ENCODE measurements at places on chromosomes 7 and 10.

GRCh38 chr7:128389085-128389617, 20.6 kb downstream of the IMPDH1 start:
- no peak for DNase-seq

DNA sequence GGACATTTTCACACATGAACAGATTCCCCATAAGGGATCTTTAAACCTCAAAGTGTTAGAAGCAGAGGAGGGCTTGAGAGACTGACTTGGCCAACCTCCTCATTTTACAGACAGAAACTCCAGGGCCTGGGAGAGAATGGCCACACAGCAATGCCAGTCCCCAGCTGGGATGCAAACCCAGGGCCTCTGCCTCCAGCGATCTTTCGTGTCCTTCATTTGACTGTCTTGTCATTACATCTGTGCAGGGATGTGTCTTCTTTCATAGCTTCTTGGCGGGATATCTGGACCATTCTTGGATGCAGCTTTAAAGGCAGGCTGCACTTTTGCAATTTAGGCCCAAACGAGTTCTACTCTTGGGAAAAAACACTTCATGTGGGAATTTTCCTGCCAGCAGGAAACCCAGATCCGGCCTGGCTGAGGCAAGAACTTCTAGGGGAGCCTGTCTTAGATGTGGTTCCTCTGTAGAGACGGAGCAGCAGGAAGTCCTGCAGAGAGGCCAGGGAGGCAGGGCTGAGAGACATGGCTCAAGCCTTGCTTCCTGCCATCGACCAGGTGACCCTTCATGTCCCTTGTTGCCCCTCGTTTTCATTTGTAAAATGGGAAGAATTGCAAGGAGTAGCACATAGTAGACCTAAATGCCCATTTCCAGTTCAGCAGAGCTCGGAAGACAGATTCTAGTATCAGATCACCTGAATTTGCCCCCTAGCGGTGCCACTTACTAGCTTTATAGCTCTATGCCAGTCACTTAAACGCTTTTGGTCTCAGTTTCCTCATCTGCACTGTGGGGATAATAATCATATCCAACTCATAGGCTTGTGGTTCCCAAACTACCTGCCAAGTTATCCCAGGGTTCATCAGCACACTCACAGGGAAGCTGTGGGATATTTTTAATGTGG, 43.9 kb upstream of the SLC29A3 start:
- no peak for DNase-seq

DNA sequence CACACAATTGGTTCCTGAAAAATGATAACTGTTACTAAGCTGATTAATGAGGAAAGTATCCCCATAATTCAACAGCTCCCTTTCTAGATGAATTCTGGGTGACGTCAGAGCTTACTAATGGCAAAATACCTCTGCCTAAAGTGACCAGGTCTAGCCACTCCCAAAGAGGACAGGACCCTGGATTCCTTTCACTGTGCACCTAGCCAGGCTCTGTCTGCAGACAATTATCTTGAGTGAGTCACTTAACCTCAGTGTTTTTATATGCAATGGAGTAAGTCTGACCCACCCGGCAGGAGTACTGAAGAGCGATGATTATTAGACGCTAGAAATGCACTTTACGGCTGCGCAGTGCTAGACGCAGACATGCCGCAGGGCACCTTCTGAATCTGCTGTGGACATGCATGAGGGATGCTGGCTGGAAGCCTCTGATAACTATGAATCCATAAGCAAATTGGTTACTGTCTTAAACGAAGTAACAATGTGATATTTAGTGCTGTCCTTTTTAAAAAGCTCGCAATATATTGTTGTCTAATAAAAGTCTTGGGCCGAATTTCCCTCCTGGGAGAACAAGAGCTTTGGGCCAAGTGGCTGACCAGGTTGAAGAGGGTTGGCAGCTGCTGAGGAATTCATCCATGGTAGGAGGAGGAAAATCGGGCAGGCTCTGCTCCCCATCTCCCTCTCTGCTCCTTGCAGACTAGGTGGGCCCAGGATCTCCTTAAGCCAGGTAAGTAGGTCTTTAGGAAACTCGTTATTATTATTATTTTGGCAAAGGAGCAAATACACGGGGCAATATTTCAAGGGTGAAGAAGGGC, 4.6 kb upstream of the INPP5A start:
- no peak for DNase-seq

DNA sequence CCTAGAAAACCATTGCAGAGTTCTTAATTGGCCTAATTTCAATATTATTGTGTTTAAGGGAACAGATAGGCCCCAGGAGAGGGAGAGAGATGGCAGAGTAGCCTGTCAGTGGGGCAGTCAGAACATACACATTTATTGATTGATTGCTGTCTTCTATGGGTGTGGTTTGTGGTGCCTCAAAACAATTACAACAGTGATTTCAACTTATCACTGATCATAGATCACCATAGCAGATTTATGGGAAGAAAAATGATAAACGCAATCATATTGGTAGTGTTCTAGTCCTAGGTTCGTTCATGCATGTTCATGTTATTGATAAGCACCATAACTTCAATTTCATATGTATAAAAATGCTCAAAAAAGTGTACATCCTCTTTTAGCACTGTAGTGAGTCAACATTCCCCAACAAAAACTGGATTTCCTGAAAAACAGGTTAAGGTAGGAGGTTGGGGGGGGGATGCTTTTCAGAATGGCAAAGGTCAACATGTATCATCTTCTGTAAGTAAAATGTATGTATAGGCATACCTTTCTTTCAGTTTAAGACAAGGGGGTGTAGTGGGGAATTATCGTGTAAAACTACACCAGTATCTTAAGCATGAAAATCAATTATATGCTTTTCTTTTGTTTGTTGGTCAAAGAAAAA, 1.1 kb upstream of the TNKS2 start:
- DNase-seq, result no peak

DNA sequence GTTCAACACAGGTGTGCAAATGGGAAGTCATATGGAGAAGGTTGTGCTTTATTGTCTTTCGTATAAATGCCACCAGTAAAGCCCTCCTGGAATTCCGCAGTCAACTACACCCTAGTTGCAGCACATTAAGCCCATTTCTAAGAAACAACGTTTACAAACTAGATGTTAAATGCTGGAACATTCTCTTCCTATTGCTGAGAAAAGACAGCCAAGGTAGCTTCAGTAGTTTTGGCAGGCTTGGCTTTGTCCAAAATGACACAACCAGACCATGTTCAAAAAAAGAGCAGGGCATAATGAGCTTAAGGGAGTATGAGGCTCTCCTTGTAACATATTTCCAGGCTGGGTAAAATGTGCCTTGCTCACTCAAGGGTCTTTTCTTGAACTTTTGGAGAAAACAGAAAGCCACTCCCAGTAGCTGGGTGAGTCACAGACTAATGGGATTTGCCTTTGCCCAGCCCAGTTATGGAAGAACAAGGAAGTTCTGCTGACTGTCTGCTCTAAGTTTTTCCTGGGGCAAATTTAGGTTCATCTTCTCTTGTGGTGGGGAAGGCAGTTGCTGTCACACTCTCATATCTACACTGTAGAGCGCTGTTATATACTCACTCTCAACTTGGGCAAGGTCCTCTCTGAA, 238.7 kb downstream of the PLXNA4 start:
- no peak for DNase-seq

GRCh38 chr7:127759945-127760421, 108.0 kb downstream of the SND1 start:
- DNase-seq, result no peak

DNA sequence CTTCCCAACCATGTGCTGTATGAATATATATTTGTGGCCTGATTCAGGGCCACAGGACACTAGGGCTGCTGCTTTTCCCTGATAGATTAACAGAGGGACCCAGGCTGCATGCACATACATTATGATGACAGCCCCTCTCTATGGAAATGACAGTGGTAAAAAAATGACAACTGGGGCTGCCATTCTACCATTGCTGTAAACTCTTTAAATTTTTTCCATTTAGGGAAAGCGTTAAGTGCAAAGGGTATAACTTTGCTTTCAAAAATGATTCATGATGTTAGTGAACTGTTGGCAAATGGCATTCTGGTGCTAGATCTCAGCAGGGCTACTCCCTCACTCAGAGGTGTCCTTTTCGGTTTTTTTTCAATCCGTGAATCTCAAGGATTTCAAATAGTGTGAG, 4.2 kb downstream of the CTBP2 start:
- no peak for DNase-seq

DNA sequence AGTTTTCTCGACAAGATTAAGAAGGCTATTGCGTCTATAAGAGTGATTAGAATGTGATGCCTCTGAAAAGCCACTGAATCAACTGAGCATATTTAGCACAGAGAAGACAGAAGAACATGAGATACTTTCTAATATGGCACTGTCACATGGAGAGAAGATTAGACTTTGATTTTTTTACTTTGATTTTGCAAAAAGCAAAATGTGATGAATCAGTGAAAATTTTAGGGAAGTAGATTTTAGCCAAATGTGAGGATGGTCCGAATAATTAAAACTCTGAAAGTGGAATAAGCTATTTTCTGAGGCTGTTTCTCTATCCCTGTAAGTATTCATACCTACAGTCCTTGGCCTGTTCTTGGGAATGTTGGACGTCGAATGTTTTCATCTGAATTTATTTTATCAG, 11.8 kb downstream of the MDFIC start:
- DNase-seq, result no peak

All from amygdala (tissue), 56 donors.